Fibroblast of upper back skin (primary cell): ENCODE measurements at places on chromosomes 3 and 15.
A peak's percentile ranks its signal among the peaks of the same experiment; 100 is the strongest.

DNA sequence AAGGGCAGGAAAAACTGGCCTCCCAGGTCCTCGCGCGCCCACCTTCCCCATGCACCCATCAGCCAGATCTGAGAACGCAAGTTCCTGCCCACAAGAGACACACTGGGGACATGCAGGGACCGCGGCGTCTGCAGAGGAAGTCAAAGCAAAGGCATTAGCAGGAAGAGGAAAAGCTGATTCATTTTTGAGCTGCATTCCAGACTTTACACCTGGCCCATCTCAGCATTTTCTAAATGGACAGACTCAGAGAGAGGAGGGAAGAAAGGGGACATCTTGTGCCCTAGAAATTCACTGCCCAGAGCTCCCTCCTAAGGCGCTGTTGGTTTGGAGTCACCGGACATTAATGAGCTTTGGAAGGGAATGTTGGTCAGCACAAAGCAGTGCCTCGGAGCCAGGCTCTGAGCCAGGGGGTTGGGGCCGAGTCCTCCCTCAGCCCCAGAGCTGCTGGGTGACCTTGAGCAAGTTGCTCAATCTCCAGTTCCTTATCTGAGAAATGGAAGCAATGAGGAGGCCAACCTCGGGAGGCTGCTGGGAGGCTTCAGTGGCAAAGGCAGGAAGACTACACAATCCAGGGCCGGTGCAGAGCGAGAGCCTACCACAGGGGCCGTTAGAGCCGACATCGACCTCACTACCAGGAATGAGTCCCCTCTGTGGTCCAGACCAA, 150.5 kb upstream of the IQSEC1 start:
- no peak for DNase-seq

GRCh38 chr15:82890995-82891390, 61.5 kb downstream of the HOMER2 start:
- no peak for DNase-seq

DNA sequence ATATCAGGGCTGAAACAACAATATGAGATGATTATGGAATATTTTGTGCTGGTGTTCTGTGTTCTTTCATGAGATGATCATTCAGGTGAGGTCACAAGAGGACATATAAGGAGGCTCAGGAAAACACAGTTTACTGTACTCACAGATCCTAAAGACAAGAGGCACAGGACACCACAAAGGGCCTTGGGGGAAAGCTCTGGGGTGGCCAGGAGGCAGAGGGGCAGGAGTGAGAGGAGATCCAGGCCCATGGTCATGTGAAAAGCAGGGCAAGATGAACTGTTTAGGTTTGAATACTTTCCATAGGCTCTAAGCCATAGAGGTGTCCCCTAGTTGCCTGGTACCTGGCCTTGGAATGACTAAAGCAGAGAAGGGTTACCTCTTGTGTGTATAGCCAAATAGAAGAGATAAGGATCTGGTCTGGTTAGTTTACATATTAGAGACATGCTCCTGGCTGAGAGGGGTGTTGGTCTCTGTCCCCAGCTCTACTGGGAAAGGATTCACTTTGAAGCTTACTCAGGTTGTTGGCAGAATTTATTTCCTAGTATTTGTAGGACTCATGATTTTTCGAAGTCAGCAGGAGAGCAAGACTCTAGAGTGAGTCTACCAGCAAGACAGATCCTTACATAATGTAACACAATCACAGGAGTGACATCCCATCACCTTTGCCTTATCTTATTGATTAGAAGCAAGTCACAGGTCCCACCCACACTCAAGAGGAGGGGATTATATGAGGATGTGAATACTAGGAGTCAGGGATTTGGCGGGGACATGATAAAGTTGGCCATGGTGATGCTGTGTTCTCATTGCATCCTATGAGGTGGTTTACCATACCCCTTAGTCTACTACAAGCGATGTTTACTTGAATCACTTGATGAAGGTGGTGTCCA, 11.3 kb upstream of the TM4SF1 start:
- no peak for DNase-seq

GRCh38 chr3:171792531-171792930, 17.8 kb downstream of the PLD1 start:
- DNase-seq = no peak

DNA sequence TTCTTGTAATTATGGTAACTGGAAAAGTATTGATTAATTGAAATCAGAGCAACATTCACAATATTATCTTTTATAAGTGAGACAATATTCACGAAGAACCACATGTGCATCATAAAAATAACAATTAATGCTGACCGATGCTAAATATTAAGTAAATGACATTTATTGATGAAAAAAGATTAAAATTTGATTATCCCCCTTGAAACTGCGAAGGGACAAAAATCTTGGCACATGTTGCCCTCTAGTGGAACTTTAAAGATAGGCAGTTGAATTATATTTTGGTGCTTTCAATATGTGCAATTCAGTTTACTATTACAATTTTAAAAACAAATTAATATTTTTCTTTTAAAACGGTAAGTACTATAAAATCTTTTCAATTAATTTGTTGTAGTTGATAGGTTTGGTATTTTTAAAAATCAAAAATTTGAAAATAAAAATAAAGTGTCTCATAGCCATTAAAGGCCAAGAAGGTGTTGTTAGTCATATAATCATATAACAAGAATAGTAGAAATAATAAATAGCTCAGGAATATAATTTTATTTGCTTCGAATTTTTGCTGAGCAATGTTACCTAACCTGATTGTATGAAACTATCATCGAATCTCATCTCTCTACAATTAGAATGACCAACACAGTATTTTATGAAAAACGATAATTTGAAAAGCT, 270.2 kb downstream of the ROBO1 start:
- DNase-seq = peak; percentile 21

DNA sequence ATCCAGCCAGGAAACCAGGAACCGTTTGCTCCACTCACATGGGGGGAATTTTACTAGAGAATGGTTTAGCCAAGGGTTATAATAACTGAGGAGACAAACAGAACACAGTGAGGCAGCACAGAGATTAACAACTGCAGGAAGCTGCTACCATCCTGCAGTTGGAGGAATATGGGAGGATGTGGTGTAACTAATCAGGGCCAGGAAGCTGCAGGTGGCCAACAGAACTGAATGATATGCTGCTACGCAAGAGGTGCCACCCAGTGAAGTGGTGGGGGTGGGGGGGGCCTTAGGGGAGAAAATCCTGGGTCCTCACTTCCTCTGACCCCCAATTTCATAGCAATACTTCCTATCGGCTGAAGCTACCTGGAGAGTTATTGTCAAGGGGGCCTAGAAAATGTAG, 306.4 kb upstream of the STT3B start:
- no peak for DNase-seq

DNA sequence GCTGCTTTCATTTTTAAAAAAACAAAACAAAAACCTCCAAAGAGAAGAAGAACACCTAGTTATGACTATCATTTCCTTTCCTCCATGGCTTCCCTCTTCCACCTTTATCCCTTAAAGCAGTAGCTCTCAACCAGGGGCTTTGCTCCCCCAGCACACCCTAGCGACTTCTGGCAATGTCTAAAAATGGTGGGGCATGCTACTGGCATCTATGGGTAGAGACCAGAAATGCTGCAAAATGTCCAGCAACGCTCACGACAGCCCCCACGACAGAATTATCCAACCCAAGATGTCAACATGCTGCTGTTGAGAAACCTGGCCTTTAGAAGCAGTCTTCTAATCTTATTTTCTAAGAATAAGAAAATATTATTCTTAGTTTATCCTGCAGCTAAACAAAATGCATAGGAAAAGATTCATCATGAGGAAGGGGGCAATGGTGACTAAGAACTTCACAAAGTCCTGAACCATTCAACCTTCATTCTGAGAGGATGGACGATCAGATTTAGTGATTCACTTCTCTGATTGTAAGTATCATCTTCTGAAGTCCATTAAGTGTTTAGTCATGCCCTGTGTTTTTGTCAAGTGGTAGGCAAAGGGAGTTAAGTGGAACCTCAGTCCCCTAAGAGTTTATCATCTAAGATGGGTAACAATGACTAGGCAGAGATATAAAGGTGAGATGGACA, 81.7 kb downstream of the CCNL1 start:
- DNase-seq = no peak

GRCh38 chr3:19467761-19468160, 319.5 kb downstream of the KCNH8 start:
- no peak for DNase-seq

DNA sequence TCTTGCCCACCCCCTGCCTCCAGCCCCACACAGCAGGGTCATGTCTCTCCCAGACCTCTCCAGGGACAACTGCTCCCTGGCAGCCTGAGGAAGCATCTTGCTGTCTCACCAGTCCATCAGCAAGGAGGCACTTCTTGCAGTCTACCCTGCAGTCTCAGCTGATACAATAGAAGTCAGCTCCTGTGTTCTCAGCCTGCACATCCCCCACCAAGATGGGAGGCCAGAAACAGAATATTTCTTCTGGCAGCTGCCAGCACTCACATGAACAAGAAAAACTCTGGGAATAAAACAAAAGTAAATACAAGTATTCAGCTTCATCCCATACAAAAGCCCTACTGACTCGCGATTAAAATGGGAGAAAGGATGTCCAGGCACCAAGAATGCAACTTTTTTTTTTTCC, 457.4 kb upstream of the PROK2 start:
- no peak for DNase-seq

DNA sequence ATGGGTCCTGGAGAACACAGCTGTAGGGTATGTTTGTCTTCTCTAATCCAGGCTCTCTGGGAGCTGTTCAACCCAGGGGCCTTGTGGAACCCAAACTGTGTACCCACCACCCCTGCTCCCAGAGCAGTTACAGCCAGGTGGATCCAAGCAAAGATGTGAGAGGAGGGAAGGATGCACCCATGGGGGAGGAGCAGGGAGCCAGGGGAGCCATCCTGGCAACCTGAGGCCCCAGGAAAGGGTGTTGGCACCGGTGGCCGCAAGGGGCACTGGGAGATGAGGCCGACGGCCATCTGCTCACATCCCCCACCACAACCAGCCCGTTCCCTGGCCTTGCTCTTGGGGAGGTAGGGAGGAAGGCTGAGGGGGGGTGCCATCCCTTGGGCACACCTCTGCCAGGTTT, 43.2 kb downstream of the CMTM6 start:
- DNase-seq = no peak
